NCI-H1436 treated with DMSO at 0.1 percent for 48 hours (cell line): ENCODE measurements at places on chromosomes 5 and 9.

DNA sequence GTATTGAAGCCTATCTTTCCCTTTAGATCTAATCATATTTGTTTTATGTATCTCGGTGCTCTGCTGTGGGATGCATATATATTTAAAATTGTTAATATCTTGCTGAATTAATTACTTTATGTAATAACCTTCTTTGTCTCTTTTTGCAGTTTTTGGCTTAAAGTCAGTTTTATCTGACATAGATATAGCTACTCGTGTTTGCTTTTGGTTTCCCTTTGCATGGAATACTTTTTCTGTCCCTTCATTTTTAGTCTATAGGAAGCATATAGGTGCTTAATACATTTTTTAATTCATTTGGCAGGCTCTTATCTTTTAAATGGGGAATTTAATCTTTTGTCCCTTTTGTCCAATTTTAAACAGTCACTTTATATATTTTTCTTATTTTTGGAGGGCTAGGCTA, 360.6 kb upstream of the PRR16 start:
- DNase-seq = no peak

GRCh38 chr9:88464851-88465250, 70.1 kb upstream of the NXNL2 start:
- no peak for DNase-seq

DNA sequence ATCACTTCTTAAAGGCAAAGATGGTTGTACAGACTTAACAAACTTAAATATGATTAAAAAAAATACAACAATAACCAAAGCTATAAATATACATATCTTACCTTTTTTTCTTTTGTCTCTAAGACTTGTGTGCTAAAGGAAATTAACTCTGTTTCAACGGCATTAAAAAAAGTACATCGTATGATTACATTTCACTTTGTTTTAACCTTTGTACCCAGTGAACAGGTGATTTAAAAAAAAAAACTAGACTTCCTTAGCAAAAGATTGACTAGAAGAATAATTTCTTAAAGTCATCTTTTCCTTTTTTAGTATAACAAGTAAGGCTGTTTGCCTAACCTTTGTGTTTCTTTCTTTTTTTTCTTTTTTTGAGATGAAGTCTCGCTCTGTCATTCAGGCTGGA, at the start of gene LRRC19:
LRRC19 (minus strand) TSS at position 182 of the 400 bp plus-strand sequence. CDS start 5,978 bp downstream, outside the sequence.
- no peak for DNase-seq

DNA sequence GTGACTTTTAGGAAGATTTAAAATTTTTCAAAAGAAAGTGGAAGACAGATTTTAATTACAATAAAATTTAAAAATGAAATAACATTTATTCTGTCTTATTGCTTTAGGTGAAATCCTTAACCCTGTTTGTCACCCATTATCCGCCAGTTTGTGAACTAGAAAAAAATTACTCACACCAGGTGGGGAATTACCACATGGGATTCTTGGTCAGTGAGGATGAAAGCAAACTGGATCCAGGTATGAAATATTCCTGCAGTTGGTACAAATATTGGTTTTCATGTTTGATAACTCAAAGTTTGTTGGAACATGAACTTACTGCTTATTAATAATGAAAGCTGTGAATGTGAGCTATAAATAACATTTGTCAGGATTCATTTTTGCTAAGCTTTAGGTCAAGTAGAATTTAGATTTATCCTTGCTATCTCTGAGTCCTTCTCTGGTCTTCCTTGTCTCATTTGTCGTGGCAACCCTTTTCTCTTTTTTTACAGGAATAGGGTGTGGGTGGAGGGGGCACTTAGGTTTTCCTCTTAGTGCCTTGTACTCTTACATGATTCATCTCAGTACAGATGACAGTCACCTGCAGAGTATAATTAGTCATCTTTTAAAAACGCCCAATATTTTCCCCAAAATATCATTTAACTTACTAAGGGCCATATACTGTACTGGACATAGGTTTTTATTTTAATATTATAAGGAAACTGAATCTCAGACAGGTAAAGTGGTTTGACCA, 95.3 kb upstream of the RASGRF2 start:
- DNase-seq = no peak

DNA sequence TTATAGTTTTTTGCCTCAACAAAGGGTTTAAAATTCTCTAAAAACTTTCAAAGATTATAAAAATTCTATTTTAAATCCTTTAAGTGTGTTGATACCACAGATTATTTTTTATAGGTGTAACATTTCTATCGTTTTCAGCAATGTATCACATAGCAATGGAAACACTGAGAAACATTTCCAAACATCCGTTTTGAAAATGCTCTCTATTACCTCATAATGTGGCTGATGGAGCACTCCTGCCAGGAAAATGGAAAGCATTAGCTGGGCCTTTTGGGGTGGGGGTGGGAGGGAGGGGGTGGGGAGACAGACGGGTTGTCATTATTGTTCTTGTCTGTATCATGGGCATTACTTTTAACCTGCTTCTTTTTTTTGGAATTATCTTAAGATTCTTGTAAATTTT, 516.5 kb downstream of the ACTL7B start:
- no peak for DNase-seq

- no peak for DNase-seq
These were observed 321.7 kb downstream of the MLLT3 start for GRCh38 chr9:20300430-20301115.

- no peak for DNase-seq
These were observed 131.3 kb upstream of the DAP start for GRCh38 chr5:10892147-10892910.

DNA sequence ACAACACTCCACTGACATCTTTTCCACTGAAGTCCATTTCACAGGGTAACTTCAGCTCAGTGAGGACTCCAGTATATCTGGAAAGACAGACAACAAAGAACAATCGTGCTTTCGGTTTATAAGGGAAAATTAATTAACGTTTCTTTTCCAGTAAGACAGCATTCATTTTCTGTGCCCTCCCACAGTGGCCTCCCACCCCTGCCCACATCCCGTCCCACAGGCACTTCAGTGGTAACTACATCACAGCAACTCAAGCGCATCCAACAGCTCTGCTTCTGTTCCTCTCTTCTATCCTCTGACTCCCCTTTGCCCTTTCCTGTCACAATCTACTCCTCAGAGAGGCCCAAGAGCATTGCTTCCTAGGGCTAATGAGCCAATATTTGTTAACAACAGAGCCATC, 40.3 kb downstream of the GLDC start:
- no peak for DNase-seq

GRCh38 chr5:121384359-121384758, 467.3 kb upstream of the FTMT start:
- no peak for DNase-seq

DNA sequence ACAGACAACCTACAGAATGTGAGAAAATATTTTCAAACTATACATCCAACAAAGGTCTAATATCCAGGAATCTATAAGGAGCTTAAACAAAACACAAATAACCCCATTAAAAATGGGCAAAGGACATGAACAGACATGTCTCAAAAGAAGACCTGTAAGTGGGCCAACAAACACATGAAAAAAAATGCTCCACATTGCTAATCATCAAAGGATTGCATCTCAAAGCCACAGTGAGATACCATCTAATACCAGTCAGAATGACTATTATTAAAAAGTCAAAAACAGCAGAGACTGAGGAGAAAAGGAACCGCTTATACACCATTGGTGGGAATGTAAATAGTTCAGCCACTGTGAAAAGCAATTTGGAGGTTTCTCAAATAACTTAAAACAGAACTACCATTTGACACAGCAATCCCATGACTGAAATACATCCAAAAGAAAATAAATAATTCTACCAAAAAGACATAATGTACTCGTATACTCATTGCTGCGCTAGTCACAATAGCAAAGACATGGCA, 39.1 kb upstream of the C5orf63 start:
- DNase-seq = no peak

- no peak for DNase-seq
These were observed 615 bp downstream of the PSMD5 start for GRCh38 chr9:120841930-120842684.

DNA sequence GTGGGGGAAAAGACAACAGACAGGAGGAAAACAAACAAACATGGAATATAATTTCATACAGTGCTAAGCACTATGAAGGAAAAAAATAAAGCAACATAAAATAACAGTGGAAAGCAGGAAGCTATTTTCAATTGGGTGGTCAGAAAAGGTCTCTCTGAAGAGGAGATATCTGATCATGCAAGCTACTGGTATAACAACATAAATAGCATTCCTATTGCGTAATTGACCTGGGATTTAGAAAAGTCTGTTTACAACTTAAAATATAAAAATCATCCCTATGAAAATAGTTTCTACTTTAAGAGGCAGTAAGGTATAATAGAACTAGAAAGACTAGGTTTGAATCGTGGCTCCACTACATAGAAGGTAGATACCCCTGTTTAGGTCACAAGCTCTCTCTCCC, 61.4 kb downstream of the FBXW11 start:
- no peak for DNase-seq

DNA sequence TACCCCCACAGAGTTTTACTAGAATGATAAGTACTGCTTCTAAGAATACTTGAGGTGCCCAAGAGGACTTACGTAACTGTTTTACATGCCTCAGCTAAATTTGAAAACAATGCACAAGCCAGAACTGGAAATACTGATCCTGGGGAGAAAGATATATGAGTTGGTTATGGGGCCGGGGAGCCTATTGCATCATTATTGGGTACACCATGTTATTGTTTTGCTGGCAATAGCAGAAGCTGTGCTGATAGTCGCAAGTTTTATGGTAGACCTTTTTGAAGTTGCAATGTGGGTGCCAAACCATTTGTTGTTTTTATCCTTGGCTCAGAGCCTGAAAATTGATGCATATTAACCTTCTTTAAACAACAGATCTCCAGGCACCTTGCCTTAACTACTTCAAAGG, 108.4 kb upstream of the DHFR start:
- DNase-seq = no peak

- no peak for DNase-seq
These were observed 19.7 kb upstream of the HSDL2 start for GRCh38 chr9:112360047-112360804.

- no peak for DNase-seq
These were observed 18.2 kb downstream of the TENT2 start for GRCh38 chr5:79630444-79630843.

DNA sequence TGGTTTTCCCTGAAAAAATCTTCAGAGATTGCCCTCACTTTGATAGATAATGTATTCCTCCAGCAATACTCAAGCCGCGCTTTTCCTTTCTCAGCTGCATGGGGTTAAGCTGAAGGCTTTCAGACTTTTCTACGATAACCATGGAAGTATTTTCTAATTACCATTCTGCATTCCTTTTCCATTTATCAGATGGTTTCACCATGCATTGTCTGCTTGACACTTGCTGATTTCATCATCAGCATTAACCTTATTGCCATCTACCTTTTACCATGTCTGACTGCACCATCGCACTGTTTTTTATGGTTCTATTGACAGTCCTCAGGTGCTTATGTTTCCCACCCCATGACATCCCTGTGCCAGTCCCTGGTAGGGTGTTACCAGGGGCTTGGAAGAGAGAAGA, 91.6 kb downstream of the DMAC1 start:
- DNase-seq = no peak

GRCh38 chr9:88742905-88743304, 207.9 kb downstream of the NXNL2 start:
- no peak for DNase-seq

DNA sequence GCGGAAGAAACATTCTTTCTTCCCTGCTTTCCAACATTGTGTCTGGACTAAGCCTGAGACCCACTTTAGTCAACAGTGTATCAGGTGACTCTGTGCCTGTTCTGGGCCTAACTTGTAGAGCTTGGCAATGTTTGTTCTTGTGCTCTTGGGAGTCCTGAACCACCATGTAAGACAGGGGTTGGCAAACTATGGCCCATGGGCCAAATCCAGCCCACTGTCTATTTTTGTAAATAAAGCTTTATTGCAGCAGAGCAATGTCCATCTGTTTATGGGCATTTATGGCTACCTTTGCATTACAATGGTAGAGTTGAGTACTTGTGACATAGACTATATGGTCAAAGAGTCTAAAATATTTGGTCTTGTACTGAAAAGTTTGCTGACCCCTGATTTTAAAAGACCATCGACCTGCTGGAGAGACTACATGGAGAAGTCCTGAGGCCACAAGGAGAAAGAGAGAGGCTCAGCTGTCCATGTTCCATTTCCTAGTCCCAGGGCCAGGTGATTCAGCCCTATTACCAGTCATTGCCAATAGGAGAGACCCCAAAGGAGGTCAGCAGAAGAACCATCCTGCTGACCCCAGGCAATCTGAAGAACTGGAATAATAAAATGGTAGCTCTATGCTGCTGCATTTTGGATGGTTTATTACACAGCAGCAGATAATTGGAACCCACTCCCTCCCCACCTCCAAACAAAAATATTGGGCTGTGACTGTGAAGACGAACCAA, 211.3 kb downstream of the AUH start:
- DNase-seq = no peak

GRCh38 chr9:3699883-3700282, 174.1 kb upstream of the RFX3 start:
- DNase-seq = no peak

DNA sequence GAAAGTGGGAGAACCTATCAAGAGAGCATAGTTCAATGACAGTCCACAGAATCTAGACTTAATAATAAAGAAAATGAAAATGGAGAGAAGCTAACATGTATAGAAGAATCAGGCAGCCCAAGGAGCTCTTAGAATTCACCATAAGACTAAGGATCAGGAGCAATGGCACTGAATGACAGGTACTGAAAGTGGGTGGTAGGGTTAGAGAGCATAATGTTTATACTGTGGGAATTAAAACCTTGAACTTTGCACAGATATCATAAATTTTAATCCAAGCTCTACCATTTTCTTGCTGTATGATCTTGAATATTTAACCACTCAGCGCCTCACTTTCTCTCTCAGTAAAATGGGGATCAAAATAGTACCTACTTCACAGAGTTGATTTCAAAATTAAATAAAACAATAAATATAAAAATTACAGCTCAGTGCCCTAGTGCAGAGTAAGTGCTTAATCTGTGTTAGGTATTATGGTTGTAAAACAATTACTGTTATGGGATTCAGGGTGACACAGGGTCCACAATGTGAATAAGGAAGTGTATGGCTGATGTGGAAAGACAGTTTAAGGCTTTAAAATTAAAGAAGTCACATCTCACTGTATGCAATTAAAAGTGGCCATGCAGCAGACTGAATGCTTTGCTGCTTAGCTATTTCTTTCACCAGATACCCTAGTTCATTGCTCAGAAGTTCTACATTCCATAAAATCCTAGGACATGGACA, 319.8 kb downstream of the HINT1 start:
- DNase-seq = no peak

DNA sequence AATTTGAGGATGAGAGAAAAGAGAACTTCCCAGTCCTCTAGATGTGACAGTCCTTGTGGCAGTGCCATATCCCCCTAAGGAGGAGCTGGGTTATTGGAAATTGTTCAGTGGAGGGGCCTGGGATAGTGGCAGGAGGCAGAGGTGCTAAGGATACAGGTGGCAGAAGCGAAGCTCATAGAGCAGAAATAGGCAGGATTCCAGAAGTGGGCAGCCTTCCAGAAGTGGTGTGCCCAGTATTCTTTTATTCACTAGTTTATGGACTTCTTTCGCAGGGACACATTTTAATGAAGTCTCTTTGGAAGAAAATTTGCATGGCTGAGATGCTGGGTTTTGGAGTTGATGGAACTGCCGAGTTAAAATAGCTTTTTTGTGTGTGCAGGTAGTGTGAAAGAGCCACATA, 6.8 kb downstream of the PIK3R1 start:
- DNase-seq = no peak
